ENCODE measurements at places on chromosomes 3 and 15.

DNA sequence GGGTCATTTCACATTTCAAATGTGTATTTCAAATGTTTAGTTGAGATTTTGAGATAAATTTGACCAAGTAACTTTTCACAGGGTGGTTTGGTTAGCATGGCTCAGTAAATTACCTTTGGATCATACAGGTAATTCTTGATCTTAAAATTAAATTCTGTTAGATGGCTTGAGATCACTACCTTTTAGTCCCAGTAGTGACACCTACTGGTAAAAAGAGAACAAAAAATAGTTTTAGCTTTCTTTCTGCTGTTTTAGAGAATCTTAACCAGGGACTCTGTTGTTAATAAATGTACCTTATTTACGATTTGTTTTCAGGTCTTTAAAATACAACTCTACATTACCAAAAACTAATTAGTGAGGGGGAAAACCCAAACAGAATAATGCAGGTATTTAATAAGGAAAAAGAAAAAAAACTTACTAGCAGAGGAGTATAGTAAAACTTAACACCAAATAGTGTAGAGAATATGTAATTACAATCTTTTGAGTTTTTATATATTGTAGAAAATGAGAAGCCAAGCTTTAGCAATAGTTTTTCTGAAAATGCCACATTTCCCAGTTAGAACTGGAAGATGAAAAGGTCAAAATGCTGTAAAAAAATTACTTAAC is 620.3 kb upstream of the AGTR1 start:
- no peak for DNase-seq

GRCh38 chr3:17195856-17196604 is 311.3 kb downstream of the PLCL2 start:
- DNase-seq: no peak

DNA sequence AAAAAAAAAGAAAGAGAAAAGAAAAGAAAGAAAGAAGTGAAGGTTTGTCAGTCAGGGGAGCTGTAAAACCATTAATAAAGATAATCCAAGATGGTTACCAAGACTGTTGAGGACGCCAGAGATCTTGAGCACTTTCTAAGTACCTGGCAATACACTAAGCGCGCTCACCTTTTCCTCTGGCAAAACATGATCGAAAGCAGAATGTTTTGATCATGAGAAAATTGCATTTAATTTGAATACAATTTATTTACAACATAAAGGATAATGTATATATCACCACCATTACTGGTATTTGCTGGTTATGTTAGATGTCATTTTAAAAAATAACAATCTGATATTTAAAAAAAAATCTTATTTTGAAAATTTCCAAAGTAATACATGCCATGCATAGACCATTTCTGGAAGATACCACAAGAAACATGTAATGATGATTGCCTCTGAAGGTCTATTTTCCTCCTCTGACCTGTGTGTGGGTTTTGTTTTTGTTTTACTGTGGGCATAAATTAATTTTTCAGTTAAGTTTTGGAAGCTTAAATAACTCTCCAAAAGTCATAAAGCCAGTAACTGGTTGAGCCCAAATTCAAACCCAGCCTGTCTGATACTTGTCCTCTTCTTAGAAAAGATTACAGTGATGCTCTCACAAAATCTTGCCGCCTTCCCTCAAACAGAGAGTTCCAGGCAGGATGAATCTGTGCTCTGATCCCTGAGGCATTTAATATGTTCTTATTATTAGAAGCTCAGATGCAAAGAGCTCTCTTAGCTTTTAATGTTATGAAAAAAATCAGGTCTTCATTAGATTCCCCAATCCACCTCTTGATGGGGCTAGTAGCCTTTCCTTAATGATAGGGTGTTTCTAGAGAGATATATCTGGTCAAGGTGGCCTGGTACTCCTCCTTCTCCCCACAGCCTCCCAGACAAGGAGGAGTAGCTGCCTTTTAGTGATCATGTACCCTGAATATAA is 2.0 kb downstream of the B2M start:
- DNase-seq: no peak

- no peak for DNase-seq
These were observed 45.5 kb downstream of the TMOD3 start for GRCh38 chr15:51874751-51875644.

DNA sequence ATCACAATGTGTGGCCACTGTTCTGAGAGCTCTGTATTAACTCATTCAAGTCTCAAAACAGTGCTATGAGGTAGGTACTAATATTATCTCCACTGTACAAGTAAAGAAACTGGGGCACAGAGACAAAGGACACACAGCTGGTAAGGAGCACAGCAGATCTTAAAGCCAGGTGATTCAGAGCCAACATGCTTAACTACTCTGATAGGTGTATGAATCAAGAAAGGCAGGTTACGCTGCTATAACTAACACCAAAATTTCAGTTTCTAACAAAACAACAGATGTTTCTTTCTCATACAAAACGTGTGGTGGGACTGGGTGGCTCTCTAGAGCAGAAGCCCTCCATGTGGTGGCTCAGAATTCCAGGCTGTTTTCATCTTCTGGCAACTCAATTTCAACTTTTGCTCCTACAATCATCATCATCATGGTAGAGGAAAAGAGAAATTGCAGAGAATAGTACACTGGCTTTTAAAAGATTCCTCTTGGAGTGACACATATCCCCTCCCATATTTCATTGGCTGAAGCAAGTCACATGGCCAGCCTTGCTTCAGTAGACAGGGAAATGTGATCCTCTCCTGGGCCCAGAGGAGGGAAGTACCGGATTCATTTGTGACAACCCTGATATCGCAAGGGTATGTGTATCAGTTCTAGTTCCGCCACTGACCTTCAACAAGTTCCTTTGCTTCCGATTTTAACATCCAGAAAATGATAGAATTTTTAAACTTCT is 126.2 kb upstream of the PTX3 start:
- no peak for DNase-seq

- no peak for DNase-seq
These were observed 859.2 kb upstream of the SEMA6D start for GRCh38 chr15:46858150-46858549.

DNA sequence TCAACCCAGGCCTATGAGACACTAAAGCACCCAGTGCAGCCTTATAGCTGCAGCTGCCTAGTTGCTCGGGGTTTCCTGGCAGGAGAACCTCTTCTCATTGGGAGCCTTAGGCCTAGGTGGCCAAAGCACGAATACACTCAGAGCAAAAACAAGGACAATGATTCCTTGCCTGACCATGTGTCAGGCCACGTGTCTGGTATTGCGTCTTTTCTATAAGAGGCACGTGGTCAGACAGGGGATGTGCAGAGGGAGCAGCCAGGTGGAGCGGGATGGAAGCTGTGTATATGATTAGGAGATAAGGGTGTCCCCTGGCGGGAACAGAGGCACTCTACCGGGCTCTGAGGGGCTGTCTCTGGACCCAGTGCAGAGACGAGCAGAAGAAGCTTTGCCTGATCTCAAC is 26.4 kb downstream of the SLC22A14 start:
- no peak for DNase-seq

GRCh38 chr15:90519688-90520087 is 10.0 kb upstream of the CRTC3 start:
- no peak for DNase-seq

DNA sequence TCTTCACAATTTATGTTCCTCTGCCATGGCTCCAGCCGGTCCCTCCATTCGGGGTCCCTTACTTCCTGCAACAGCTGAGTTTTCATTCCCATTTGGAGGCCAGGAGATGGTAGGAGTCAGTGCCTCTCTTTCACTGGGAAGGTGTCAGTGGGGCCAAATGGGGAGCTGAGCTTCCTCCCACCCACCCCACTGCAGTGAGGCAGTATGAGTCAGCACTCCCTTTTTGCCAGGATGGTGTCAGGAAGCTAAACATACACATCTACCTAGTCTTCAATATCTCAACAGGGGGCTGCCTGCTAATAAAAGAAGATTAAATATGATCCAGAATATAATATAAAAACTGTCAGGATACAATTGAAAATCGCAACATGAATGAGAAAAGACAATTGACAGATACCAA is 12.7 kb upstream of the ACTC1 start:
- DNase-seq: no peak

- no peak for DNase-seq
These were observed 332.7 kb upstream of the ADAMTS9 start for GRCh38 chr3:65020281-65021160.

- DNase-seq: no peak
These were observed 7.5 kb downstream of the HEXA start for GRCh38 chr15:72368325-72368724.

DNA sequence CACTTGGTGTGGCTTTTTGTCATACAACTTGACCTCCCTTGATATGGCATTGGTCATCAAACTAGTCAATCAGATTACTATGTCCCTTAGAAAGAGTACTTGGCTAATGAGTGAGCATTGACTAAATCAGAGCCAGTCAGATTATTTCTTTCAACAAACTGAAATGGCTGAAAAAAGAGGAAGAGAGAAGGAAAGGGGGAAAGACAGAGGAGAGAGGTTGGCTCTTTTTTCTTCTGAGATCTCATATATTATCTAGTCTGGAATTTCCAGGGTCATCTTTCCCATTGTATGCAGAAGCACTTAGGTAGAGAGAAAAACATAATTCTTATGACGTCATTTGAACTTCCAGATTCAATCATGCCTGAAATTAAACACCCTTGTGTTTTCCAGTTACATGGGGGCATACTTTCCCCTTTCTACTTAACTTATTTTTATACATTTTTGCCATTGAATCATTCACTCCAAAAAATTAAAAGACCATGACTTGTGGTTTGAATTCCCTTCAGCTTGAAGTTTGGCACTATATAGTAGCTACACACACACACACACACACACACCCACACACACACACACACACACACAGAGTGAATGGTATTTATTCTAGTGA is 387.8 kb downstream of the LSAMP start:
- DNase-seq: no peak

DNA sequence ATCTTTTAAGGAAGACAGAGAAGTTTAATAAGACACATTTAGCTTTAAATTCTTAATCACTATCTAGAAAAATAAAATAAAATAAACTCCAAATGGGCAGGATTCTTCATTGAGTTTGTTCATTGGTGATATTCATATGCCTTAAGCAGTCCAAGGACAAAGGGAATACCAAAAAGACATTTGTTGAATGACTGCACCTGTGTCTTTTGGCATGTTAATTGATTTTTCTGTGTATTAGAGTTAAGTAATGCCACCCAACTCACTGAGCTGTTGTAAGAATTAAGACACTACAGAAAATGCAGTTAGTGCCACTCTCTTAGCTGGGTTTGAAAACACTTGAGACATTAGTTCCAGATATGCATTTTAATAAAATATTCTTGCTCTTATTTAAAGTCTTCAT is 683.6 kb upstream of the ROBO1 start:
- DNase-seq: no peak

- DNase-seq: no peak
These were observed 2.5 kb upstream of the EID1 start for GRCh38 chr15:48875241-48875960.
